Islet precursor cell (in vitro differentiated cells): ENCODE measurements at places on chromosomes 7 and 10.

GRCh38 chr7:22855049-22855392 lies 32.4 kb upstream of the TOMM7 start:
- no peak for DNase-seq

DNA sequence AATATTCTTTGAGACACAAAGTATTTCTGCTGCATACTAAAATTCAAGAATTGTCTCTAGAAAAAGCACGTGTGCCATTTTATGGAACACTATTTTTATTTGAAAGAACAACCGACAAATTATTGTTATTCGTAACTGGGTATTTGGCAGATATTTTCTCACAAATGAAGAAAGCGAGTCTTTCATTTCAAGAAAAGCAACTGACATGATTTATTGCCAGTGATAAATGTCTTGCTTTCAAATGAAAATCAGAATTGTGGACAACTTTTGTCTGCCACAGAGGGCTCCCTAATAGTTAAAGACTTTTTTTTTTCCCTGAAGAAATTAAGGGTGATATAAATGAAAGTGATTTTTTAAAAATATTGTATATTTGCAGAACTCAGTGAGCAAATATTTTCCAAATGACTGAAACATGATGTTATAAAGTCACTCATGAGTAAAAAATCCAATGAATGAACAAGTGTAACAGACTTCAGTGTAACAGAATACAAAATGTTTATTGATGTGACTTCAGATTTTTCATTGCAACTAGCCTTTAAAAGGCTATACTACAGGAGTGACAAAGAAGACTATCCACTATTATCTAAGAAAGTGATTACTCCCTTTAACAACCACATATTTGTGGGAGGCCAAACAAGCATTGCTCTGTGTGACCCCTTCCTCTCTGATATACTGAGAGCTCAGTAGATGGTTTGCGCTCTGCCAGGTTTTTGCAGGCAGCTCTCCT lies 49.0 kb upstream of the SEMA3E start:
- DNase-seq = no peak

DNA sequence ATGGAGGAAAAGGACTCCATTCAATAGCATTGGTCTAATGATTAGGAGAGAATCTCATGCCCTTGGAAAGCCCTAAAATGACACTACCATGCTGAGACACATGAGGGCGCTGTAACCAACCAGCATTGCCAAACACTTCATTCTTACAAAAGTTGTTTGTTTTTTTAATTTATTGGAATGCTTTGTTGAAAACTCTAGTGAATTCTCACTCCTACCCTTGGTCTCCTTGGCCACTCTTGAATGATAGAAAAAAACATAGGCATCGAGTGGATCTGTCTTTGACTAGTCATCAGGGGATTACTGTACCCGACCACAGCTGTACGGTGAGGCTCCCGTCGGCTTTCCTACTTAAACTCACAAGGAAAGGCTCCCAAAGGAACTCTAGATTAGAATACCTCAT lies 29.3 kb upstream of the ADD3 start:
- no peak for DNase-seq

GRCh38 chr7:115274-115911 lies 77.0 kb upstream of the FAM20C start:
- no peak for DNase-seq

DNA sequence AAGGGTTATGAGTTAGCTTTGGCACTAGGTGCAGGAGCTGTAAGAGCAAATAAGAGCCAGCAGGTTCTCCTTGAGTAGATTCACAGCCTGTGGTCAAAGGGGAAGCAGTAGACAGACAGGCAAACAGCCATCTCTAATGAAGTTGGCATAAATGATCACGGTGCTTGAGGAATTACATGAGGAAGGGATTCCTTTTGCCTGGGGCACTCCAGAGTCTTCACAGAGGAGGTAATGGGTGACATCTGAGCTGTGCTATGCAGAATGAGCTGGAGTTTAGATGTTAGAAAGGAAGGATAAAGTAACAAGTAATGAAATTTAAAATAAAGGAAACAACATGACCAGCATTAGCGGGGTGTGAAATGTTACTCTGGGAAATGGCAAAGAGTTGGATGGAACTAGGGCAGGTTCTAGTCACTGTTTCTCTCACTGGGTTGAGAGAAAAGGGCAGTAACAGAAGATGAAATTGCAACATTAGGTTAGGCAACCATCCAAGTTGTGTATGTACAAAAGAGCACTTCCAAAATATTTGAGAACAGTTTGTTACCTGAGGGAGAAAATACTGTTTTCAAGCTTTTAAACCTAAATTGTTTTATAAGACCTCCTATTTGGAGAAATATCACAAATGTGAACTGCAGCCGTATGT lies 613.8 kb downstream of the PHTF2 start:
- peak; percentile 56 for DNase-seq

GRCh38 chr7:157721468-157722136 lies 384.8 kb downstream of the DNAJB6 start:
- no peak for DNase-seq

DNA sequence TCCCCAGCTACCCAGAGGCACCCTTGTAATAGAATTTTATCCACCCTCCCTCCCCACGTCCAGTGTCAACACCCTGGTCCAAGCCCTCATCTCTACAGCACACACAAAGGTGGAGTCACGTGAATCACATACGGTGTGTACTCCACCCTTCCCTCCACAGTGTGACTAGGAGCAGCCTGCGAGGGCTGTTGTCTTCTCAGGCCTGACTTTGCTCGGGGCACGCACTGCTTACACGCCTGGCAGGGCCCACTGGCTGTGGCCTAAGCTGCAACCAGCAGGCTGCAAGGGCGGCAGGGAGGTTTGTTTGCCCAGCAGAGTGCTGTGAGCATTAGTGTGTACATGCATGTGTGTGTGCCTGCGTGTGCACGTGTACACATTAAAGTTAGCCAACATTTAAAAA lies 93.7 kb downstream of the COBL start:
- peak; percentile 51 for DNase-seq
